ENCODE measurements at places on chromosomes 7 and 10. TPM values are rescaled to one million over a fixed set of nuclear protein-coding genes. Genes with fewer than 3 reads are reported as not detected.

FOXK1 gene
- 18.0 TPM for total RNA-seq

SLC35G1 gene
- 2.5 TPM for total RNA-seq

PAPOLB gene
- total RNA-seq: not detected

AUTS2 gene
- total RNA-seq: 3.9 TPM

FRA10AC1 gene
- total RNA-seq: 3.5 TPM

GDF2 gene
- total RNA-seq: not detected

BAMBI gene
- total RNA-seq: 2.5 TPM

CELF2 gene
- total RNA-seq: 1.7 TPM

NAT16 gene
- total RNA-seq: 0.15 TPM

PHTF2 gene
- total RNA-seq: 19.6 TPM

GJC3 gene
- total RNA-seq: not detected

All from bronchus fibroblast of lung (primary cell).